ENCODE measurements at places on chromosomes 1 and 21.

DNA sequence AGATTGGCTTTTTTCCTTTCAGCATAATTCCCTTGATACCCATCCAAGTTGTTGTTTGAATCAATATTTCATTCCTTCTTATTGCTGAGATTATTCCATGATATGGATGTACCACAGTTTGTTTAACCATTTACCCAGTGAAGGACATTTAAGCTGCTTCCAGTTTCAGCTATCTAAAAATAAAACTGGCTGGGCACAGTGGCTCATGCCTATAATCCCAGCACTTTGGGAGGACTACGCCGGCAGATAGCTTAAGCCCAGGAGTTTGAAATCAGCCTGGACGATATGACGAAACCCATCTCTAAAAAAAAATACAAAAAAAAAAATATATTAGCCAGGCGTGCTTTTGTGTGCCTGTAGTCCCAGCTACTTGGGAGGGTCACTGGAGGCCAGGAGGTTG, 32.6 kb downstream of the SEMA6C start:
- DNase-seq: no peak

GRCh38 chr1:180230791-180231505, 884 bp downstream of the LHX4 start:
- no peak for DNase-seq

- DNase-seq: no peak
These were observed 29.4 kb downstream of the FOXJ3 start for GRCh38 chr1:42305639-42306038.

DNA sequence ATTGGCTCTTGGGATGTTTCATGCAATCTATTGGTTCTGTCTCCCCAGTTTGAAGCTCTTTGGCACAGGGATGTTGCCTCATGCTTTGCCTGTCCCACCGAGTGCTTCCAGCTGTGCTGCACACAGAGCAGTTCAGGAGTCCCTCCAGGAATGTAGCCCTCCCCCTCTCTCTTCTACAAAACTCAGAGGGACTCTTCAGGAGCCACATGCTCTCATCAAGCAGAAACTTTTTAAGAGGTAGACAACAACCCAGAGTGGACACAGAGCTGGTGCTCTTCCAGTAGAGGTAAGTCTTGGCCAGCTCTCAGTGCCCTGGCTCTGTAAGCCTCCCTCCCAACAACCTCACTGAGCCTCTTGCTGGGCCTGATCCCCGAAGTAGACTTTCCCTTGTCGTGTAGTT, 11.6 kb upstream of the ZNF697 start:
- DNase-seq: no peak

- no peak for DNase-seq
These were observed 25.3 kb upstream of the SIPA1L2 start for GRCh38 chr1:232655028-232655745.

- DNase-seq: no peak
These were observed 2.8 kb downstream of the SRARP start for GRCh38 chr1:16006552-16007485.

GRCh38 chr1:46183079-46183847, 7.0 kb upstream of the P3R3URF start:
- DNase-seq: peak; percentile 98

DNA sequence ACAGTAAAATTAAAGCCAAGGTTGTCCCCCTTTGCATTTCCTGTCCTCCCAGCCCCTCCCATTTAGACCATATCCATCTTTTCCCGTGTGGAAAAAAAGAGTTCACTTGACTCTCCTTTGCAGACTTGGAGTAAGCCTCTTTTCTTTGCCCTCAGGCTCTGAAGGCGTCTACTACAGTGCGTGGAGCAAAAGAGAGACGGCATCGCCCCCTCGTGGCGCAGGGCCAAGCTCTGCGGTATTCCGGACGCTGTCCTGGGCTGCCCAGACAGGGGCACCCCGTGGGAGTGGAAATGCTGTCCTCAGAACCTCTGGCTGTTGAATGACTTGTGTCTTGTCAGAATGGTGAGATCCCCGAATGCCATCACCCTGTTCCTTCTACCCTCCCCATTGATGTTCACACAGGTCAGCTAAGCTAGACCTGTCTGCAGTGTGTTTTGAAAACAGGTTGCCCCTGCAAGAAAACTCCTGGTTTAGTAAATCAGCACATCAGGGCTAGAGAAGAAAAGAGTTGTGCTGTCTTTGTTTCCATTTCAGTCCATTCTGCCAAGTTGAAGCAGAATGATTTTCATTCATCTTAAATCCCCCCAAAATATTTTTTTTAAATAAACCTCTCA, 12.3 kb upstream of the GJA8 start:
- peak; percentile 16 for DNase-seq

- DNase-seq: peak; percentile 54
These were observed 10.6 kb upstream of the C1orf162 start for GRCh38 chr1:111463029-111463683.

GRCh38 chr1:179043266-179043665, 17.6 kb downstream of the FAM20B start:
- no peak for DNase-seq

- no peak for DNase-seq
These were observed 8.0 kb downstream of the PLXNA2 start for GRCh38 chr1:208235982-208236761.

DNA sequence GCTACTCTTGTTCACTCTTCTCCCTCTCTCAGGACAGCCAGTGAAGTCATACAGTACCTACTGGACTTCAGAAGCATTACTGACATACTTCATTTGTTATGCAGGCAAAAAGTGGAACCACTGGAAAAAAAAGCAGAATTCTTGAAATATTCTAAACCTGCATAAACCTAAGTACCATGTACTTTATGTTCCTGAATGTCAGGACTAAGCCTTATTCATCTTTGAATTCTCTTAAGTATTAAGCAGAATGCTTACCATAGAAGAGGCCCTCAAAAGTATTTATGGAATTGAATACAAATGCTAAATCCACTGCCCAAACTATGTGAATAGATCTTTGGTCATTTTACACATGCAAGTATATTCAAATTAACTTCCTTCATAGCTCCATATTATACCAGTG, 7.8 kb downstream of the PSMB2 start:
- DNase-seq: no peak

DNA sequence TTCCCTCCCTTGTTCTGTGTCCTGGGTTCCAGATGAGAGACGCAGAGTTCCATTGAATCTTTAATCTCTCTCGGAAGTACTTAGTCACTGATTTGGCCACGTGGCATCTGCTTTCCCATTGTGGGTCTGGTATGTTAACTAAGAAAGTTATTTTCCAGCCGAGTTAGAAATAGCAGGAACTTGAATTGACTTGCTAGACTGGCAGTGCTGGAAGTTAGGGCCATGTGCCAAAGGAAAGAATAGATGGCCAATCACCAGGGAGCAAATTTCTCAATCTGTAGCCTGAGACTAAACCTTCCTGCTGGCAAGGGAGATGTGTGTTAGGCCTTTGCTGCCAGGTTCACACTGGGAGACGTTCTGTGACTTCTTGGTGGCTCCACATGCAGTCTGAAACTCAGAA, 24.2 kb upstream of the SLFNL1 start:
- peak; percentile 94 for DNase-seq

DNA sequence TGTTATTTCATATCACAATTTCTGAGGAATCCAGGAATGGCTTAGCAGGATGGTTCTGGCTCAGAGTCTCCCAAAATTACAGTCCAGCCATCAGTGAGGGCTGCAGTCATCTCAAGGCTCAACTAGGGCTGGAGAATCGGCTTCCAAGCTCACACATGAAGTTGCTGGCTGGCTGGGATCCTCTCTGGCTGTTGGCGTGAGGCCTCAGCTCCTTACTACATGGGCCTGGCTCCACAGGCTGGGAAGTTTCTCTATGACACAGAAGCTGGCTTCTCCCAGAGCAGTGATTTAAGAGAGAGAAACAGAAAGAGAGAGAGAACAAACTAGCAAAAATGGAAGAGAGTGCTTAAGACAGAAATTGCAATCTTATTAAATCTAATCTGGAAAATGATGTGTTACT, 38.8 kb upstream of the RGS8 start:
- no peak for DNase-seq

GRCh38 chr1:205922314-205922713, 20.9 kb downstream of the SLC26A9 start:
- no peak for DNase-seq

- DNase-seq: no peak
These were observed 437.8 kb downstream of the PTBP2 start for GRCh38 chr1:97159342-97159741.

- peak; percentile 49 for DNase-seq
These were observed 44.9 kb upstream of the TNFSF18 start for GRCh38 chr1:173095632-173096031.

GRCh38 chr1:220235462-220235861, 36.8 kb downstream of the RAB3GAP2 start:
- DNase-seq: no peak

GRCh38 chr1:37059346-37059745, 25.0 kb upstream of the GRIK3 start:
- no peak for DNase-seq

GRCh38 chr1:88877382-88877825, 14.0 kb downstream of the GTF2B start:
- no peak for DNase-seq

- peak; percentile 59 for DNase-seq
These were observed 181.0 kb downstream of the DHRS3 start for GRCh38 chr1:12436817-12437599.

GRCh38 chr1:72357411-72357810, 75.1 kb upstream of the NEGR1 start:
- DNase-seq: no peak

DNA sequence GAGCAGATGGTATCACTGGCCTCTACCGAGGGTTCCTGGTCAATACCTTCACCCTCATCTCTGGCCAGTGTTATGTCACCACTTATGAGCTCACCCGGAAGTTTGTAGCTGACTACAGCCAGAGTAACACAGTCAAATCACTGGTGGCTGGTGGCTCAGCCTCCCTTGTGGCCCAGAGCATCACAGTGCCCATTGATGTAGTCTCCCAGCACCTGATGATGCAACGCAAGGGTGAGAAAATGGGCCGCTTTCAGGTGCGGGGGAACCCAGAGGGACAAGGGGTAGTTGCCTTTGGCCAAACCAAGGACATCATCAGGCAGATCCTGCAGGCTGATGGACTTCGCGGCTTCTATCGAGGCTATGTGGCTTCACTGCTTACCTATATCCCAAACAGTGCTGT, 6.1 kb downstream of the SLC25A44 start:
- DNase-seq: no peak

- DNase-seq: no peak
These were observed 7.0 kb downstream of the TNNT2 start for GRCh38 chr1:201370500-201370899.

- no peak for DNase-seq
These were observed 53.4 kb upstream of the BMP8A start for GRCh38 chr1:39438042-39438441.

- DNase-seq: no peak
These were observed 154.2 kb downstream of the RERE start for GRCh38 chr1:8663090-8663802.

DNA sequence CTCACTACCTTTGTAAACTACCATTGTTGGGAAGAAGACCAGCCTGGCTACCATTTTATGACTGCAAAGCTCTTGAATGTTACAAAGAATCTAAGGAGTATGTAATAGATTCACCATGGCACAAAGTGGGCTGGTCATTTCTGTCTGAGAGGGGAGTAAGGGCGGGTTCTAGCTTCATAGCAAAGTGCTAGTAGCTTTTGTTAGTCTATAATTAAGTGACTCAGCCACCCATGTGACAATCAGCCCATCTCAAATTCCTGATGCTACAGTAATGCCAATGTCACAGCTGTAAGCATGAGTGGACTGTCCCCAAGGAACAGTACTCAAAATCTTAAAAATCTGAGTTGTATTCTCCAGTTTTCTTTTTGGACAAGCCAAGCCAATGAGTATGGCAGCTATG, 15.4 kb upstream of the OTUD3 start:
- DNase-seq: no peak

DNA sequence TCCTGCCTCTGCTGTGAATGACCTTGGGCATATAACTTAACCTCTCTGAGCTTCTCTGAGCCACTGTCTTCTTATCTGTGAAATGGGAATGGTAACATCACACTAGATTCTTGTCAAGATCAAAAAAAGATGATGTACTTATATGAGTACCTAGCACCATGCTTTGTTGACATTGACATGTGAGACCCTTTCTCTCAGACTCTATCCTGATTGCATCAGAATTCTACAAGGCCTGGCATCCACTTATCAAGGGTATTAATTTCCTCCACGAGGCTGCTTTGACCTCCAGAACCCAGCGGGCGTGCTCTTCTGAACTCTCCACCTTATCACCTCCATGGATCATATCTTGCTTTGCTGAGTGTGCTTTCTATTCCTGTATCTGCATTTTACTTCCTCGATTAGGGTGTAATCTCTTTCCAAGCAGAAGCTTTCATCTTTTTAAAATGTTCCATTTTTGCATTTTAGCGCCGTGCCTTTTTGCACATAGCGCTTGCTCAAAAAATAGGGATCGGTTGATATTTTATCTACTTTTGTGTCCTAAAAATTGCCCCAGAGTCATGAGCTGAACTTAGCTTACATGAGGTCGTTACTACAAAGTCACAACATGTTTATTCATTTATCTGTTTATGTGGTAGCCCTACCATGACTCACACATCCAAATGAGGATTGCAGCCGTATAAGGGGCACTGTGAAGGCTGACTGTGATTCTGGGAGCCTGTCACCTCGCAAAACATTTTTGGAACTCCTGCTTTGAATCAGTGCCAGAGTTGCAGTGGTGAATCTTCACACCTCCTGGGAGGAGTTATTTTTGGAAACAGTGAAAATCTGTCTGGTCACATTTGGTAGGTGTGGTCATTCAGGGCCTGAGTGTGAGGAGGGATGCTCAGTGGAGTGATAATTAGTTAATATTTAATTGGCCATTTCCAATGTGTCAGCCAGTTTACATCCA, 63.2 kb downstream of the IER5 start:
- no peak for DNase-seq

DNA sequence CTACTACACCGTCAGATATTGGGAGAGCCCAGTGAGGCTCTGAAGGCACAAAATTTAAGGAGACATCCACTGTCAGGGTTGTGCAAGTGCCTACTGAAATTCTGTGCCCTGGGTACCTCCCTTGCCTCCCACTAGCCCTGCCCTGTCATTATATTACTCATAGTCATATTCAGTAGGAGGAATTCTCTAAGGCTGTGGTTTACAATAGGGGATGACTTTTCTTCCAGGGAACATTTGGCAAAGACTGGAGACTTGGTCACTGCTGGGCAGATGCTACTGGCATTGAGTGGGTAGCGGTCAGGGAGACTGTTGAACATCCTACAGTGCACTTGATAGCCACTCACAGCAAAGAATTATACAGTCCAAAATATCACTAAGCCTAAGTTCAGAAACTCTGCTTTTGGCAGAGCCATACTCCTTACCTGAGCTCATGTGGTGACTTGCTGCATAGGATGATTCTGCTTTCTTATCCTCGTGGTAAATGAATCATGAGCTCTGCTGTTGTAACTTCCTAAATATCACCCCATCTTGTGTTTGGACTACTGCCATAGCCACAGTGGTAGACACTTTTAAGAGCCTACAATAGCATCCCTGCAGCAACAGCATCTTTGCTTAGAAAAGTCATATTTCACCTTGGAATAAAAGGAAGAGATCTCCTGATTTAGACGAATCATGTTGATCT, 563.4 kb upstream of the PLXNA2 start:
- DNase-seq: no peak

All from epithelial cell of proximal tubule (primary cell).